ENCODE measurements at places on chromosomes 16 and 17.

DNA sequence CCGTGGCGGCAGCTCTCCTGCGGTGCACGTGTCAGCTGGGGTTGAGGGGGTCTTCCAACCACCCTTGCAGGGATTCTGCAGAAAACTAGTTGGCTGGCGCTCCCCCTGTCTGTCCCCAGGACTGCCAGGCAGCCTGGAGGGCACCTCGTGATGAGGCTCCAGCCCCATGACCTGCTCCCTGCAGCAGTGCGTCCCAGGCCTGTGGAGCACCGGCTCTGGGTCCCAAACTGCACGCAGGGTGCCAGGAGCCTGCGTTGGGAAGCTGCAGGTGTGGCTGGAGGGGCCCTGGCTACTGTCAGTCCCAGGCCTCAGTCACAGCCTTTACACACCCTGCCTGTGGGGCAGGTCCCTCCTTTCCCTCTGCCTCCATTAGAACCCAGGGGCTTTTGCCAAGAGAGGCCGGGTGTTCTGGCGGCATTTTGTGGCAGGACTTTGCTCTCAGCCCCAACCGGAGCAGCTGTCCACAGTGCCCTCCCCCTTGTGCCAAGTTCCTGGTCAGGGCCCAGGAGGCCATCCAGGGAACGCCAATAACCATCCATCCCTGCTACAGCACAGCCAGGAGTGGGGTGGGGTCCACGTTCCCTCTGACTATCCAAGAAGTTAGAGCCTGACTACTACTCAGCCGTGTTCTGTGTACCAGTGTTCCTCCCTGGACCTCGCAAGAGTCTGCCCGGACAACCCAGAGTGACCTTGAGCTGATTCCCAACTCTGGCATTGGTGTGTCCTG, 9.2 kb downstream of the CHMP6 start:
- DNase-seq: no peak

DNA sequence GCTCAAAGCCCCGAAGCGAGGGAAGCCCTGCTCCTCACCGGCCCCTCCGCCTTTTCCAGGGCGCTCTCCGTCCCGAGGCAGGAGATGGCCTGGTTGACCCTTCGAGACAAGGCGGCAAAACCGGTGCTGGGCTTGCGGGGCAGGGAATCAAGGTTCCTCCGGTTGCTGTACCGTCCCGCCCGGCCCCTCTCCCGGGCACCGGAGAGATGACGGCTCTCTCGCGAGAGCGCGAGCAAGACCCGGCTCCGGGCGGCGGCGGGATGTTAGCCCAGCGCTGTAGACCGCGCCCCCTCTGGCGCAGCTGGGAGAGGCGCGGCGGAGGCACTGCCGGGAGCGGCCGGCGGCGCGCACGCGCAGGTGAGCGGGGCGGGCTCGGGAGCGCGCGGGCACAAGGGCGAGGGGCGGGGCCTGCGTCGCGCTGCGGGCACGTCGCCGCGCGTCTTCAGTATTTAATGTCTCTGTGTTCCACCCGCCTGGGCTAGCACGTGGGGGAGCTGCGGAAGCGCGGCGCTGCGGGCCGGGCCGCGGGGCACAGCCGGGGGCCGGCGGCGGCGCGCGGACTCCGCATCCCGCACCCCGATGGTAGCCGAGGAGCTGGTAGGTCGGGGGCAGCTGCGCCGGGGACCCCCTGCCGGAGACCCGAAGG, at the start of gene AKAP1:
TSS of gene AKAP1 (plus strand) at position 445 of the 646 bp plus-strand sequence. CDS start 20,219 bp downstream, outside the sequence.
- DNase-seq: peak; percentile 58

GRCh38 chr17:66462010-66462409, 159.6 kb downstream of the PRKCA start:
- DNase-seq: no peak

- DNase-seq: no peak
These were observed 2.1 kb downstream of the TRAF7 start for GRCh38 chr16:2157480-2158261.

DNA sequence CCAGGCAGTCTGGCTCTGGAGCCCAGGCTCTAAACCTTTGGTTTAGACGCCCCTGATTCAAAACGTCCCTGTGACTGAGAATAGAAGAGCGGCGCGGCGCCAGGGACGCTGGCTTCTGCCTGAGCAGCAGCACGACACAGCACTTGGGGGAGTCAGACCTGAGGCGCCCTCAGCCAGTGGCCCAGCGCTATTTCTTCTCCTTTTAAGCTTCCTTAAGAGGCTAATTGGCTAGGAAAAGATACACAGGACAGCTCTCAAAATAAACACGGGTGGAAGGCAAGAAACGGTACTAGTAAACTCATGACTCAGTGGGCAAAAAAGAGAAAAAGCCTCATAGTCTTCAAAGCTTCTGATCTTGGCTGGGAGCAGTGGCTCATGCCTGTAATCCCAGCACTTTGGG, 34.9 kb downstream of the GTF3C1 start:
- no peak for DNase-seq

- no peak for DNase-seq
These were observed 50.0 kb upstream of the IRX6 start for GRCh38 chr16:55273959-55274358.

GRCh38 chr17:59341922-59342321, 10.5 kb downstream of the YPEL2 start:
- no peak for DNase-seq

GRCh38 chr17:43024407-43025289, at the start of gene RND2:
RND2 (plus strand) TSS chr17:43025231; CDS start chr17:43025348, 117 bp downstream.
- DNase-seq: peak; percentile 63

DNA sequence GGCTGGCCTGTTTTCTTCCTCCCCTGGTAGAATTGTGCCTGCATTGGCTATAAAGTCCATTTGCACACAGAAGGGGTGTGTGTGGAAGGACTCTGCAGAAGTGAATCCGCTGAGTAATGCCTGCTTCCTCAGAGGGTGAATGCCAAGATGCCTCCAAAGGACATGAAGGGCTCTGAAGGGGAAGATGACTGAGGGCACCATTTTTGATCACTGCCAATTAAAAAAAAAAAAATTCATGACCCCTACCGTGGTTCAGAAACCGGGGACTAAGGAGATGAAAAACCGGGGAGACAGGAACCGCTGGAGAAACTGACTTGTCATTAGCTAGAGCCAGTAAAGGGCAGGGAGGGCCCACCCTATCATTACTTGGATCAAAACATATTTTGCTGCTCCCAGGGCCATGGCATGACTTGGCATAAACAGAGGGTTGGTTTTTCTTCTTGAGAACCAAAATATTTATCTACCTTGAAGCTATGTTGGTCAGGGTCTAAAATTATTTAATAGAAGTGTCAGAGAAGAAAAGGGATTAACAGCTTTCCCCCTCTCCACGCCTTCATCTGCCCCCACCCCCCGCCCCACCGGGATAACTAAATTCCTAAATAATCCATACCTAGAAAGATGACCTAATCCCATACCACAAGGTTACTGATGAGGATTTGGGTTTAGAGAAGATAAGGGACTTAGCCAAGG, 3.6 kb upstream of the USP7 start:
- no peak for DNase-seq

GRCh38 chr16:12010388-12011251, 34.1 kb downstream of the SNX29 start:
- no peak for DNase-seq

DNA sequence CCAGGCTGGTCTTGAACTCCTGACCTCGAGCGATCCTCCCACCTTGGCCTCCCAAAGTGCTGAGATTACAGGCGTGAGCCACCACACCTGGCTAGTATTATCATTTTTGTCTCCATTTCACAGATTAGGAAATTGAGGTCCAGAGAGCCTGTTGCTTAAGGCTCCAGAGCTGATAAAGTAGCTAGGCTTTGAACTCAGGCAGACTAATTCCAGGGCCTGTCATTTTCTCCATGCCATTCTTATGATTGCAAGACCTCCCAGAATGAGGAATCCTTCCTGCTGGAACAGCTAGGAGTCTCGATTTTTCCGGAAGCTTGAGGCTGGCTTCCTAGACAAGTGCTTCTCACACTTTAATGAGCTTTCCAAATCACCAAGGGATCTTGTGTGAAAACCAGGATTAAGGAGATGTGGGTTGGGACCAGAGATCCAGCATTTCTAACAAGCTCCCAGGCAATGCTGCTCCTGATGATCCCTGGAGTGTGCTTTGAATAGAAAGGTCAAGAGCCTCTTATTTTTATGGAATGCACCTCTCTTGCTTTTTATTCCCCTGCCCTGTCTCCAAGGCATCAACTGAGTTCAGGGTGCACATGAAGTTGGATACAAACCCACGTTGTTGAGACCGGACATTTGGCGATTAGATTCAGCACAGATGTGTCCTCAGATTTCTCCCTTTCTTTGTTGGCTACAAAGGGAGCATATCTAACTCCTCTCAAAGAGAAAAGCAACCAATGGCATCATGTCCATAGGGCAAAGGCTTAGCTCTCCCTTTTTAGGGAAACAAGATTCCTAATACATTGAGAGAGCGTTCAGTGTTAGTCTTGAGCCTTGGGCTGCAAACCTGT, 40.3 kb upstream of the FAM20A start:
- no peak for DNase-seq

DNA sequence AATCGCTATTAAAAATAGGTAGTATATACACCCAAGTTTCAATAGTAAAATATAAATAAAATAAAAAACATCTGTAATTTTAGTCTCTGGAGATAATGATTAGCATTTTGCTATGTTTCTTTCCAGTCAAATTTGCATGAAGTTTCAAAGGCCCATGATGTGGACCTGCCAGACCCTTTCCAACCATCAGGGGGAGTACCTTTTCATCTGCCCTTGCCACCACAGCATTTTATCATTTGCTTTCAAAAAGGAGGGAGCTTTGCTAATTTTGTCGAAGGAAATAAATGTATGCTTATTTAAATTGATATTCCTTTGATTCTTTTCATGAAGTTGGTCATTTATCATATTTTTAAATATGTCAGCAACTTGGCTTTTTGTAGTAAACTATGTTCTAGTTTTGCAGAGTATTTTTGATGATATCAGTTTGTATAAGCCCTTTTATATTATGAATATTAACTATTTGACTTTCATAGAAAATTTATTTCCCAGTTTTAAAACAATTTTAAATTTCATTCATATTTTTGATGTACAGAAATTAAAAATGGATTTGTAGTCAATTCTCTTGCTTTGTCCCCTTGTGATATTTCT, 115.2 kb upstream of the NETO2 start:
- no peak for DNase-seq

DNA sequence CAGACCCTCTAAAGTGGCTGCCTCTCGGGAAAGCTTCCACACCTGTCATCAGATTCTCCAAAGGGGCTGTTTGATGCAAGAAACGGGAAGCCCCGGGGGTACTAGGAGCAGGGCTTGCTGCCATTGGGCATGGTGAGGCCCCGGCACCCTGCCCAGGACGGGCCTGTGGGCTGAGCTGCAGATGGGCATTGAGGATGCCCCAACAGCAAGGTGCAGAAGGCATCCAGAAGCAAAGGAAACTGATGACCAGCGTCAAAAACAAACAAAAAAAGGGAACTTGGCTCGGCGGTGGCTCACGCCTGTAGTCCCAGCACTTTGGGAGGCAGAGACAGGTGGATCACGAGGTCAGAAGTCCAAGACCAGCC, 1.5 kb upstream of the LIMD2 start:
- no peak for DNase-seq

DNA sequence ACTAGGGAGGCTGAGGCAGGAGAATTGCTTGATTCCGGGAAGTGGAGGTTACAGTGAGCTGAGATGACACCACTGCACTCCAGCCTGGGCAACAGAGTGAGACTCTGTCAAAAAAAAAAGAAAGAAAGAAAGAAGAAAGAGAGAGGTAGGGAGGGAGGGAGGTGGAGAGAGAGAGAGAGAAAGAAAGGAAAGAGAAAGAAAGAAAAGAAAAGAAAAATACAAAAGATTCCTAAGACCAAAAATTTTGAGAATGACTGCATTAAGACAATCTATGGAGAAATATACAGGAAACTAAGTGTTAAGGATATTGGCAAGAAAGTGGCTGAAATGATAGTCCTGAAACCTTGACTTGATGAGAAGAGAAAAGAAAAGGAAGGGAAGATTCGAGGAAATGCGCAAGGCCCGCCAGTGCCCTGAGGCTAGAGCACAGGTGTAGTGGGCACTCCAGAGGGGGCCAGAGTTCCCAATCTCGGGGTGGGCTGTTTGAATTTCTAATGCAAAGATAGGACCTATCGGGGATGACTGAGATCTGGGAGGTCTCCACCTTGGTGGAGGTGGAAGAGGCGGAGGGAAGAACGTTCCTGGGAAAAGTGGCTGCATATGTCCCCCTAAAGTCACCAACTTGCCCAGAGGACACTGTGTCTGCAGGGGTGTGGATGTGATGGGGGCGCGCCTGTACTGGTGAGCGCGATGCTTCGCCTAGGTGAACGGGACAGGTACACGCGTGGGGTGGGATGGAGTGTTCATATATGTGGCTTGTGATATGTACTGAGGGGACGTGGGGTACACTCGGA, 654 bp upstream of the SCNN1B start:
- DNase-seq: no peak

DNA sequence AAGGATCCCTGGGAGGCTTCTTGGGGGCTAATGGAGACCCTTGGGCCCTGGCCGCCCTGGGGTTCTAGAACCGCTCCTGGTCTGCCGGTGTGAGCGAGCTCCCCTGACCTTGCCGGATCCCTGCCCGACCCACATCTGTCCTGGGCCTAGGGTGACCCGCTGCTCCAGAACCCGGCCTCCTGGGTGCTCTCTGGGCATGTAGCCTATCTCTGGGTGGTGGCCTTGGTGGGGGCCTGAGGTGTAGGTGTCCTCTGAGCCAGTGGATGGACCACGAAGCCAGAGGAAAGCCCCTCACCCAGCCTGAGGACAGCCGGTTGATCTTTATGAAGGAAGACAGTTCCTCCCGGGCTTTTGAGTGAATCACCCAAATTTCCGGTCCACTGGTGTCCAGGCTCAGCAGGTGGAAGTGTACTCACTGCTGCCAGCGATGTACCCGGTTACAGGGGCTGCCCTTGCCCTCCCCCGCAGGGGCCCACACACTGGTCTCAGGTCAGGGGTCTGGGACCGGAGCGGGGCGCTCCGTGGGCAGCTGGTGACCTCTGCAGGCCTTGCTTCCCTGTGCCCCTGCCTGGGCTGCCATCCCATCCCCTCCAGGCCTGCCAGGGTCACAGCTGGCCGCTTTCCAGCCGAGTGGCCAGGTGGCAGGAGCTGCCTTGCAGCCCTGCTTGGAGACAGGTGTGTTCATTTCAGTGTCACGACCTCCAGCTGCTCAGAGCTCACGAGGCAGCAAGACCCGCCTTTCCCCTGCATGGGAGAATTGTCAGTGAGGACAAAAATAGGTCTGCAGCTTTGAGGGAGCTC, 10.5 kb upstream of the GSE1 start:
- DNase-seq: no peak

DNA sequence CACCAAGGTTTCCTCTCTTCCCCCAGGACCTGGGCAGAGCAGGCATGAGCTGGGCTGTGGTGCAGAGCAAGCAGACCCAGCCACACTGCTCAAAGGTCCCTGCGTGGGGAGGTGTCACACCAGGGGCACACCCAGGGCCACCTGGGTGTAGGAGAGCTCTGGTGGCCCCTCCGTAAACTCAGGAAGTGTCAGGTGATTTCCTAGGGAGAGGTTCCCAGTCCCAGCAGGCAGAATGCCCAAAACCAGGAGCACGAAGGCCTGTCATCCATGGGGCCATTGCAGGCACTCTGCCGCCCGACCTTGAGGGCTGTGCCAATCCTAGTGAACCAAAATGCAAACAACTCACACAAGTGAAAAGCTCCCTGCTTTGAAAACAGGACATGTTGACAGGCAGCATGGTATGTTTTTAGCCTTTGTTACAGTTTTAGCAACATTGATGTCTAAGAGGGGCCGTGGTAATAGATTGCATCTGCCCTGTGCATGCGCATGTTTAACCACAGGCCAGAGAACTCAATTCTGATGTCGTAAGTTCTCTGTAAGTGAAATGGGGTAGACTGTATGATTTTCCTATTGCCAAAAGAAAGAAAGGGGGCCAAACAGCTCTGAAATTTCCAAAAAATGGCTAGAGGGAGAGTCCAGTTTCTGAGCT, 21.3 kb downstream of the CIBAR2 start:
- DNase-seq: no peak
